ENCODE measurements at places on chromosomes 1 and 21. TPM values are rescaled to one million over a fixed set of nuclear protein-coding genes. Genes with fewer than 3 reads are reported as not detected.

DNA sequence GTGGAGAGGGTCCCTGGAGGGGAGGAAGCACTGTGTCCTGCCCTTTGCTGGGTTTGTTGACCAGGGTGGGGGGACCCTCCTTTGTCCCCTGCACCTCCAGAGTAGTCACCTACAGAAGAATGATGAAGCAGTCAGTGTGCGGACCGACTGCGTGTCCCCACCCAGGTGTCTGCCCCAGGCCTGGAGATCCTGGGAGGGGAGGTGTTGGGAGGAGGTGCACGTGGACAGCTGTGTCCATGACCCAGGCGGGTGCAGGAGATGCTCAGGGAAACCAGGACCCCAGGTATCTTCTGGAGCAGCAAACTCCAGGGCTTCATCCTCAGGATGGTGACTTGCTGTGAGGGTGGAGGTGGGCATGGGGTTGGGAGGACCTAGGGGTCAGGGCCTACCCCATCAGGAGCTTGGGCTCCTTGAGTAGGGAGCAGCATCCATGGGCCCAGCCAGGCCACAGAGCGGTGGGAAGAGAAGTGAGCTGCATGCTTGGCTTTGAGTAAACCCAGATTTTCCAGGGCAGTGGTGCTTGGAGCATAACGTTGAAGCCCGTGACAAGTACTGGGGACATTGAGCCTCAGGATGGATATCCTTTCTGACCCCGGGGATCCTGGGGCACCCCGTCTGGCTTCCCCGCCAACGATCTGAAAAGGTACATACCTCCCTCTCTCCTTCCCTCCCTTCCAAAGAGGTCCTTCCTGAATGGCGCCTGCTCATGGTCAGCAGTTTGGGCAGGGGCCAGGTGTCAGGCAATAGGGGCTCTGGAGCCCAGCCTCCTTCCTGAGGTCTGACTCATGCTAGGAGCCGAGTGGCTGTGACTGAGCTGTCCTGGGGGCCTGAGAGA, 13.7 kb downstream of the ACTRT2 start:
- no peak overlapping the region for H3K4me3 ChIP-seq
- DNase-seq: no peak
- peaks cover 26% of the 10 kb centered on the region for H3K27me3 ChIP-seq

DNA sequence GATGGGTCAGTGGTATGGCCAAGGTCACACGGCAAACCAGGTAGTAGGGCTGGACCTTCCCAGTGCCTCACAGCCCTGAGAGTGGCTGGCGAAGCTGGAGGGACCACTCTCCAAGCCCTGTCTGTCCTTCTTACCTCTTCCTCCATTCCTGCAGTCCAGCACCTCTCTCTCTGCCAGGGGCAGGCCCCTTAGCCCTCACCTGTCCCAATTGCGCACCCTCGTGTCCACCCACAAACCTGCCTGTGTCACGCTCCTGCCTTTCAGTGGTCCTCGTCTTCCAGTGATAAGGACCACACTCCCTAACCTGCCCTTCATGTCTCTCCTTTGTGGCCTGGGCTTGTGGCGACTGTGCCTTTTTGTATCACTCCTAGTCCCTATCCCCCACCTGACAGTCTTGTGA, 3.4 kb downstream of the PODN start:
- no peaks in the 10 kb centered on the region for H3K36me3 ChIP-seq
- no peak for DNase-seq
- no peak overlapping the region for H3K4me3 ChIP-seq
- H3K27ac ChIP-seq: no peak overlapping the region

GRCh38 chr21:34302521-34302920, 61.3 kb upstream of the KCNE2 start:
- peaks cover 11% of the 10 kb centered on the region for H3K4me1 ChIP-seq
- H3K27me3 ChIP-seq: no peaks in the 10 kb centered on the region
- H3K27ac ChIP-seq: no peak overlapping the region
- peaks cover 5% of the 10 kb centered on the region for H3K36me3 ChIP-seq

DNA sequence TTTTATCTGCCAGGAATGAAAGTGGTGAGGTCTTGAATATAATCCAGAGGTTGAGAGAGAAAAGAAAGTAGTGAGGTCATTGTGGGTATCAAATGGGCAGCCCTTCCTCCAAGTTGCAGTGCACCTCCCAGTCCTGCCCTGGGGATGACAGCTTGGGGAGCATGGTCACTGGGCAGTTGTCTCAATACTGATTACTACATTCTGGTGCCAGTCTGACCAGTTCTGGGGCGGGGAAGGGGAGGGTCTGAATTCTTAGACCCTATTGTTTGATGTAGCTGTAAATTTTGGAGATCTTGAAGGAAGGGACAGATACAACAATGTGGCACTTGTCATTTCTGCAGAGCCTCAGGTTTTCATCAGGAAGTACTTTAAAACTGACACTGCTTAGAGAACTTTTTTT, 11.2 kb downstream of the SLFNL1 start:
- no peak overlapping the region for H3K27ac ChIP-seq
- H3K4me3 ChIP-seq: no peak overlapping the region
- no peaks in the 10 kb centered on the region for H3K4me1 ChIP-seq
- H3K36me3 ChIP-seq: peaks cover 48% of the 10 kb centered on the region
- no peaks in the 10 kb centered on the region for H3K27me3 ChIP-seq

DNA sequence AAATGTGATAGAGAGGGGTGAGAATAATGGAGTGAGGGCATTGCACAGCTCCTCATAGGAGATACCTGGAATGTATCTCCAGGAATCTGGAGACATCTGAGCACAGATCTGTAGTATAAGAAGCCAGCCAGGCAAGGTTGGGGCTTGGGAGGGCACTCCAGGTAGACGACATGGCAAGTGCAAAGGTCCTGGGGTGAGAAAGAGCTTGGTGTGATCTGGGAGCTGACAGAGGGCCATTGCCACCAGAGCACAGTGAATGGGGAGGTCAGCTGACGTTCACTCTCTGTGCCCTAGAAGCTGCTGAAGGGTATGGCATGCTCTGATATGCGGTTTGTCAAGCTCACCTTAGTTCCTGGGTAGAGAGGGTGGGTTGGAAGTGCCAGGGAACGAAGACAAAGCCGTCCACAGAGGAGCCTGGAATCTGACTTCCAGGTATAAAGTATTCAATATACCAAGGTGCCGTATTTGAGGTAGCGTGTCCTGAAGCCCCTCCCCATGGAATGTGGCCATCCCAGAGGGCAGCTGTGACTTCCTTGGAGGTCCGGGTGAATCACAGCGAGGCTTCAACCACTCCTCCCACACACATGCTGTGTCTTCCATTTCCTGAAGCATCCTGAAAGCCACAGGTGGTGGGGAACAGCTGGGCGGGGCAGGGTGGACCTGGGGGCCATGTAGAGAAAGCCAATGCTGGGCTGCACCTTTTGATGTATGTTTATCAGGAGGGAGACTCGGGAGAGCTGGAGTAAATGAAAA, 182.7 kb upstream of the KLHDC7A start:
- H3K4me3 ChIP-seq: no peak overlapping the region
- H3K27ac ChIP-seq: no peak overlapping the region
- H3K36me3 ChIP-seq: no peaks in the 10 kb centered on the region
- H3K4me1 ChIP-seq: no peaks in the 10 kb centered on the region
- peaks cover 73% of the 10 kb centered on the region for H3K27me3 ChIP-seq

FCGR2B gene
- total RNA-seq: not detected

DNALI1 gene
- 14.9 TPM for total RNA-seq
